ENCODE measurements at places on chromosomes 13 and 19.

DNA sequence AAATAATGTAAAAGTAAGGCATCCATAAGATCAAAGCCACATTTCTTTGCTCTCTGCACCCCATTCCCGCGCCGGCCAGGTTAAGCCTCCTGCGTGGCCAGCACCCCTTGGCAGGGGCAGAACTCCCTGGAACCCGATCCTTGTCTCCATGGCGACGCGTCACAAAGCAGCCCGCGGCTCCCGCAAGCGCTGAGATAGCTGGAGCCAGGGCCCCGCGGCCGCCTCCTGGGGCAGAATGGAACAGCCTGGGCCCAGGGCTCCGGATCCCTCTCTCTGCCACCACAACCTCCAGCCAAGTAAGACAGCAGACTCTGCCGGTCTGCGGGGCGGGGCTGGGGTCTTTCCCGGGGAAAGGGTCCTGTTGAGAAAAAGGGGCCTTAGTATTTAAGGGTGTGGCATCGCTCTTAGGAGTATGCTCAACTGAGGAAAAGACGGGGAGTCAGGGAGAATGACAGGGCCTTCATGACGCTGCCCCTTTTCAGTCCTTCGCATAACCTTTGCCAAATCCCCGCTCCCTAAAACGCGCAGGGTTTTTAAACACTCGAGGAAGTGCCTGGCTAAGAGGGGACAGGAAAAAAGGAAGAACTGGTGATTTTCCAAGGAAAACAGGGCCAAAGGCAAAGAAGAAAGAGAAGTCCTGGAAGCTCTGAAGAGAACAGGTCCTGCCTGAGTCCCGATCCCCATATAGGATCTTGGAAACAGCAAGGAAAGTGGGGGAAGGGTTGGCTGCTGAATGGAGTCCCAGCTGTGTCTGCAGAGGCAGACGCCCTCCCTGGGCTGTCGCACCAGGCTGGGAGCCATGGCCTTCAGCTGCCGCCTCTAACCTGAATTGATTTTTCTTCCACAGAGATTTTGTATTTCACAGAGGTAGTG lies at the start of gene TEX26:
Gene TEX26, plus strand, starts transcription at position 176 of the 873 bp plus-strand sequence. Its CDS starts 60 bp downstream, at position 236.
- no peak for DNase-seq

DNA sequence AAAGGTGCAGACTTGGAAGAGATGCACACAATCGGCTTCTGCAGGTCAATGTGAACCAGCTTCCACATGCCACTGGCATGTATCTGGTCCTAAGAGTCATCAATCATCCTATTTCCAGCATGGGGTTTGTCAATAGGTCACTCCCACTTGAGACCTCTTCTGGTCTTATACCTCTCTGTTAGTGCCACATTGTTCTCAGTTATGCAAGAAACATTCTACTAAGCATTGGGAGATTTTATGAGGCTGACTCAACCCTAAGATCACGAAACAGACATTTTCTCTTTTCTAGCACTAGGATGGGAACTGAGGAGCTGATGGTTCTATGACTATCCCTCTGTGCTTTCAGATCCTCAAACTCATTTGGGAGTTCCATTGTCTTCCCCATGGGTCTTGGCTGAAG lies 581.5 kb upstream of the KLF12 start:
- DNase-seq, result no peak

- peak; percentile 49 for DNase-seq
Observed at GRCh38 chr19:10580979-10581631, 6.0 kb downstream of the AP1M2 start.

GRCh38 chr13:94209117-94209516 lies 270.4 kb downstream of the DCT start:
- DNase-seq, result peak; percentile 83

DNA sequence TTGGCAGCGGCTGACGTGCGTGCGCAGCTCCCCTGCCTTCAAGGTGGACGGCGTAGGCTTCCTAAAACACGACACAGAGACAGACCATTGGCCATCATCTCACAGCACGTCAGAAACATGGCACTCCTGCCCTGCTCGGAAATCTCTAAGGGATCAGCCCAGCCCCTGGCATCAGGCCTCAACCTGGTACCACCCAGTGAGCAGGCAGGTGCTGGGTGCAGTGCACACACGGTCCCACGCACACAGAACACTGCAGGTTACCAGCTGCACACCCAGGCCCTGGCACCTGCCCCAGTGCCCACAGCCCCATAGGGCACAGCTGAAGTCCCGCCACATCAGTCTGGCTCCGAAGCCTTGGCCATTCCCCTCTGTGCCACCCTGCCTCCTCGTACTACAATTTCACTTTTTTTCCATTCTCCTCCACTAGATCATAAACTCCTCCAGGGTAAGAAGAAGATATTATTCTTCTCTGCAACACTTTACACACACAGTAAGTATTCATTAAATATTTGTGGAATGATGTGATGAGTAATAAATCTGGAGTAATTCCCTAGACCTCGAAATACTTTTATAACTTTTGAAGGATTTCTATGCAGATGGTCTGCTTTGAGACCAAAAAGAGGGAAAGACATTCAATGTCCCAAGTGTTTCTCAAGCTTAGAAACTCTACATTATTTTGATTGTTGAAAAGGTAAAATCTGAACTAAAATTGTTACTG lies 156.4 kb downstream of the COL4A1 start:
- no peak for DNase-seq

DNA sequence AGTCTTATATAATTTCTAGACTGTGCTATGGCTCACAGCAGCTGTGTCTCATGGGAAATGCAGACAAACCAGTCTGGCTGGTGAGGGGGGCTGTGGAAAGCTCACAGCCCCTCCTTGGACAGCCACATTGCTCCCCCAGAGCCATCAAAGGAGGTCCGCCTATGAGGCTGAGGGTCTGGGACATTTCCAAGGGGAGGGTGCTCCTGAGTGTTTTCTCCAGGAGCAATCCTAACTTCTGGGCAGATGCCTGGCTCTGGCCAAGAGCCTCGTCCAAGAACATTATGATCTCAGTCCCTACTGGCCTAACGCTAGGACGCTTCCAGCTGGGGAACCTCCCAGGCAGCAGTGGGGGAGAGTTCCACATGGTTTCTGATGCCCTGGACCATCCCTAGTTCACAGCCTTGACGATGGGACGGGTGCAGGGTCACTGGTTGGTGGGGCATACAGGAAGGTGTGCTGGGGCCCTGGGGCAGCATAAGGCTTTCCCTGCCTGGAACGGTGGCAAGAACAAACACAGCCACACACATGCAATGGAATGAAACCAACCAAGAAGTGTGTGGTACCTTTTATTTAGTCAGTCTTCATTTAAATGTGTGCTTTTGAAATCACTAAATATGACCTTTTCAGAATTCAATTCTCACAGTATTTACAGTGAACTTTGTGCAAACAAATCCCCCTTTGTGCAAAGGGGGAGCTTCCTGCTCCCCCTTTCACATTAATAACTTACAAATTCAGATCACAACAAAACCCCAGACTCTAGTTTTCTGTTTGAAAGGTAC lies 60.6 kb downstream of the CDADC1 start:
- no peak for DNase-seq

GRCh38 chr19:16232568-16232967 lies 34.9 kb downstream of the AP1M1 start:
- no peak for DNase-seq

DNA sequence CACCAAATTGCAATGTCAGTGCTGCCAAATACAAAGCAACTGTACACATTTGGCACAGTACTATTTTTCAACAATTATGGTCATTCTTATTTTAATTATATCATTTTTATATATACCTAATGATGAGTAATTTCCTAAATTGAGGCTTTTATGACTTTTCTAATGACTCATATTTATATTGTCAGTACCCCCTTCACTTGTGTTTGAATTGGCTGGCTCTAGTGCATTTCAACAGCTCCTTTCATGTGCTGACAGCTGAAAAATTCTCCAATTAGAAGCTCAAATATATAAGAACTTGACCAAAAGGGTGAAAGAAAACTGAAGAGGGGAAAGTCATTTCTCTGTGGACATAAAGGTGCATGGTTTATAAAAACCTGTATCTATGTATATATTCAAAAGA lies 263.3 kb downstream of the SLITRK1 start:
- DNase-seq, result no peak

GRCh38 chr19:44904426-44904994 lies 1.1 kb upstream of the APOE start:
- DNase-seq, result no peak

GRCh38 chr19:38321646-38322196 lies 2.1 kb downstream of the KCNK6 start:
- no peak for DNase-seq

- no peak for DNase-seq
Observed at GRCh38 chr19:13298565-13299481, 148.6 kb downstream of the IER2 start.

- no peak for DNase-seq
Observed at GRCh38 chr13:73466561-73466960, 407.8 kb downstream of the KLF5 start.

DNA sequence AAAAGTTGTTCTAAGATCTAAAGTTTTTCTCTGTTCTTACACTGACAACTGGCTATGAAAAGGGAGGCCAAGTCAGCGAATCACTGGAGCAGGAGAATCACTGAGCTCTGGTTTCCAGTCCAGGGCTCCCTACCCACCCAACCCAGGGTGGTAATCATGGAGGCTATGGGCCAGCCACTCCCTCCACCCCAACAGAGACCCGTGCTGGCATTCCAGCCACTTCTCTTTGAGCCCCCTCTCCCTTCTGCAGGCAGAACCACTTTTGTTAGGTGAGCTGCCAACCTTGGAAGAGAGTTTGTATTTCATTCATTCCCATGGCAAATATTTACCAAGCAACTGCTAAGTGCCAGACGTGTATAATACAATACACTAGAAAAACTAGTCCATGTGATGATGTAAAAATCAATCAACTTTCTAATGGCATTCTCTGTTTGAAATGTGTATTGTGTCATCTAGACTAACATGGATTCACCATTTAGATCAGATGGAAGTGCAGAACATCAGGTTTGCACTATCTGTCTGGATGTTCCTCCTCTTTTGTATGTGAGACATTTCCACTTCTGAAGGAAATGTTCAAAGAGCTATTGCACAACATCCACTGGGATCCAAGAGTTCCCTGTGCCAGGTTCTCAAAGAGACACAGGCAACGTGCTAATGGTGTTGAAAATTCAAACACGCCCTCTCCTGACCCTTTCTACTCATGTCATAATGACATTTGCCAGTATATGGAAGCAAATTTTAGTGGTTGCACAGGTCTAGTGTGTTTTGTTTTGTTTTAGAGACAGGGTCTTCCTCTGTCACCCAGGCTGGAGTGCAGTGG lies 5.3 kb downstream of the MLNR start:
- no peak for DNase-seq

DNA sequence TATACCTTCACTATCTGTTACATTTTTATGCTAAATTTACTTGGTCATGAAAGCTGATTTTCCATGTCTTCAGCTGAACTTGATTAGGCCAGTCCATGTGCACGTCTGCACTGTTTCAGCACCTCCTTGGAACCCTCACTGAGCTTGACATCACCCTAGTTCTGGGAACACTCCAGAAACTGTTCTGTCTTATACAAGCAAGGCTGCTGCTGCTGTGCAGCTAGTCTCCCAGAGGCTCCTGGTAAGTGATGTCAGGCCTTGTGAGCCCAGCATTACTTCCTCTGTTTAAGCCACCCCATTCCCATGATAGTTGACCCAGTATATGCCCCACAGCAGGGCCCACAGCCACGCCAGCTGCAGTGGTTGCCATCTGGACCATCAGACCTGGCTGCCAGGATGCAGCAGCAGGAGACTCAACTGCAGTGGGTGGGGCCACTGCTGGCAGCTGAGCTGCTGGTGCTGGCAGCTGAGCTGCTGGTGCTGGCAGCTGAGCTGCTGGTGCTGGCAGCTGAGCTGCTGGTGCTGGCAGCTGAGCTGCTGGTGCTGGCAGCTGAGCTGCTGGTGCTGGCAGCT lies 90.5 kb upstream of the AKAP11 start:
- no peak for DNase-seq

GRCh38 chr19:16259385-16260159 lies 61.9 kb downstream of the AP1M1 start:
- DNase-seq, result no peak

GRCh38 chr19:49856574-49857021 lies 5.6 kb downstream of the PTOV1 start:
- DNase-seq, result no peak

DNA sequence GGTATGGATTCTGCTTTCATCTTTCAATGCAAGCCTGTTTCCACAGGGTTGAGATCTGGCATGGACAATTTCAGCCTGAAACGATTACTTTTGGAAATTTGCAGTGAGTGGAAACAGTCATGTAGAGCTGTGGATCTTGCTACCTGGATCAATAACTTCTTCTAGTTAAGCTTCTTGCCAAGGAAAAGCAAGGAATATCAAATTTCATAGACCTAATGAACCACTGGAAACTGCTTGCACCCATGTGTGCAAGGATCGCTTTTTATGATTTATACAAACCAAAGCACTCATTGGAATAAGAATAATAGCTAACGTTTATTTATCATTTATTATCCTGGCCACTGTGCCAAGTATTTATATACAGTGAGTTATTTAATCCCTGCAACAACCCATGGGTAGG lies 392.8 kb downstream of the KCNRG start:
- no peak for DNase-seq

GRCh38 chr13:100694722-100695508 lies 20.3 kb upstream of the TMTC4 start:
- no peak for DNase-seq

- DNase-seq, result no peak
Observed at GRCh38 chr13:76878043-76878442, 8.2 kb downstream of the KCTD12 start.

GRCh38 chr13:50631041-50631440 lies 212.5 kb downstream of the DLEU7 start:
- DNase-seq, result no peak

- no peak for DNase-seq
Observed at GRCh38 chr13:43335764-43336163, 312.4 kb downstream of the DNAJC15 start.

DNA sequence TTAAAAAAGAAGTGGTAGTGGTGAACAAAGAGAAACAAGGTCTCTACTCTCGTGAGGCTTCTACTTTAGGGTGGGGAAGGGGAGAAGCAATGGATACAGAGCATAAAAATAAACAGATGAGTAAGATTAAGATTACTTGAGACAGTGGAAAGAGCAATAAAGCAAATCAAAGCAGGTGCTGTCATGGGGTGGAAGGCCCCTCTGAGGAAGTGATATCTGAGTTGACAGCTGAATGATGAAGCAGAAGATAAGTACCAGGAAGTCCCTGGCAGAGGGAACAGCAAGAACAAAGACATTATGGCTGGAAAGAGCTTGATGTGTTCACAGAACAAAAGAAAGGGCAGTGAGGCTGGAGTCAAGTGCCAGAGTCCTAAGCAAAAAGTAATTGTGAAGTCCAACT lies 221.8 kb downstream of the ENOX1 start:
- no peak for DNase-seq

DNA sequence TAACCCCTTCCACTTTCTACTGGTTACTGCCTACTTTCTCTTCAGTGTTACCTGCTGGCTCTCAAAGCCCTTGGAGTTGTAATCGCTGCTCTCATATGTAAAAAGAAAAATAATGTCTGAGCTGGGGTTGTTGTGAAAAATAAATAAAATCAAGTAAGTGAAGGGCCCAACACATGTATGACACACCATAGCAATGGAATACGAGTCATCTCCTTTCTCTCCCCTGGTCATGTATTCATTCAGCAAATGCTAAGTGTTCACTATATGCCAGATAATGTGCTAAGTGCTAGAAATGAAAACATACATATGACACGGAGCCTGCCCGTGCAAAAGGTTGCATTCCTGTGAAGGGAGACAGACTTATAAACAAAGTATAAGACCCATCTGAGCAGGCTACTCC lies 535.0 kb downstream of the RFC3 start:
- DNase-seq, result no peak

- DNase-seq, result no peak
Observed at GRCh38 chr19:50705422-50706019, 14.1 kb downstream of the SHANK1 start.

Measured in NCI-H1048 (cell line).